IPS DF 6.9 (cell line): ENCODE measurements at places on chromosomes 6 and 20.

GRCh38 chr6:155411154-155412052 lies 44.2 kb downstream of the NOX3 start:
- DNase-seq, result no peak

DNA sequence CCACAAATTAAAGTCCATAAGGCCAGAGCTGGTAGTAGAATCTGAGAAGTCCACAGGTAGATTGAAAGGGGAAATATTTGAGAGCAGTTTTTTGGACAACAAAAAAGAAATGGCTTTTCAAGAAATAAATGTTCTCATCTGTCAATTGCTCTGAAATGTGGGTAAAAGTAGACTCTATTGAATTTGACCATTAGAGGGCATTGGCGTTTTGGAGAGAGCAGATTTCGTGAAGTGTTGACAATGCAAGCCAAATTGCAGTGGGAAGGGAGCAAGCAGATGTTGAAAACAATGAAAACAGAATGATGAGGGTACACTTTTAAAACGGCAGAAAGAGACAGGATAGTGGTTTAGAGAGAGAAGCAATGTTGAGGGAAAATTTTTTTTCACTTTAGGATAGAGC lies 149.1 kb upstream of the FAM83B start:
- no peak for DNase-seq

DNA sequence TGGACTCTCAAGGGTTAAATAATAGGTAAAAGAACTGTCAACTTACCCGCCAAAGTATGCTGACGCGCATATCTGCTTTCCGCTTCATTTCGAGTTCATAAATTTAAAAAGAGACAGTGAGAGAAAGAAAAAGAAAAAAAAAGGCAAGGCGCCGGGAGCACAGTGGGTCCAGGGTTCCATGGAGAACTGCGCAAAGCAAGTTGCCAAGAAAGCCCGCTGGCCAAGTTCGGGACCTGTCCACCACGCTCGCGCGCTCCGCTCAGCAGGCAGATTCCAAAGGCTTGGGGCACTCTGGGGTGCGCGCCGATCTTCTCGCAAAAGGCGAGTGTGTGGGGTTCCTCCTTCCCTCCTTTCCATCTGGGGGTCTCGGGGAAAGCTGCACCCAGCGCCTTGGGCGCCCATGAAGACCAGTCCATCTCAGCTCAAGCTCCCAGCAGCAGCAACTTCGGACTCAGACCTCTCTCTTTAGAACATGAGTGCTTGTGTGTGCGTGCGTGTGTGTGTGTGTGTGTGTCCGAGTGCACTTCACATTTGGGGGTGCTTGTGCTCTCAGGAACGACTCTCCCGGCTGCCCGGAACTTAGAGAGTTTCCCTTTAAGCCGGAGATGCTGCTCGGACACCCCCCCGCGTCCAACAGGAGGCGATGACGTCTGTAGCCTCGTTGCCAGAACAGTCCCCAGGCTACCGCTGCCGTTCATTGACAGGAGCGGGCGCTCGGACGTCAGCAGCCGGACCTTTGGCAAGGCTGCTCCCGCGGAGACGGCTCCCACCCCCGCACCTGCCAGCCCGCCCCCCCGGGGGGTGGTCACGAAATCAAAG lies 180.0 kb downstream of the TBXT start:
- no peak for DNase-seq

DNA sequence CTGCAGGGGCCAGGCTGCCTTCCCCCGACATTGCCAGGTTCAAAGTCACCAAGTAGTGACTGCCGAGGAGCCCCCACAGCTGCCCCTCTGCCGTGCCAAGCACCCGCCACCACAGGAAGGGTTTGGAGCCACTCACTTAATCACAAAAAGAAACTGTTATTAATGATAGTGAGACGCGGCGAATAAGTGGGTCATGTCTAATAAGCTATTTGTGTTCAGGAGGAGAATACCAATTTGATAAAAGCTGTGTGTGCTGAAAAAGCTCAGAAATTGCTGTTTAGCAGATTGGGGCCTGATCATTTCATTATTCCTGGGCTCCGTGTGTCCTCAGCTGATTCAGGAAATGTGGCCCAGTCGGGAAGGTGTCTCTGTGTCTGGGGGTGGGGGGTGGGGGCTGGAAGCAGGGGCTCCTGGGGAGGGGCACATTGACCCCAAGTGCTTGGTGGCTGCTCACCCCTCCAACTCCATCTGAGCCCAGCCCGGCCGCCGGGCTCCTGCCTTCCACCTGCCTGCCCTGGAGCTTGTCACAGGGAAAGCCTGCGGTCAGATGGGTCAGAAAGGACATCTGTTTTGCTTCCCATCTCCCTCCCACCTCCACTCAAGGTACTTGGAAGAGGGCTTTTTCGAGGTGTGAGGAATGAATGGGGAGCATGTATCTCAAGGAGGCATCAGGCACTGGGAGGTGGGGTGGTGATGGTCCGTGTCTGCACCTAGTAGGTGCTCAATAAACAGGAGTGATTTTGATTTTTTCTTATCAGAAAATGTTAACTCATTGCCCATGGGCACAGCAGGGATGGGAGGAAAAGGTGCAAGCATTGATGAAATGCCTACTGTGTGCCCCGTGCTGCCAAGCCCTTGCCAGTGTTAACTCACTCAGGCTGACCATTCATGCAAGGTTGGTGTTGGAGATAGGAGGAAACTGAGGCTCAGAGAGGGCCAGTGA lies 3.0 kb downstream of the VSTM2L start:
- no peak for DNase-seq

DNA sequence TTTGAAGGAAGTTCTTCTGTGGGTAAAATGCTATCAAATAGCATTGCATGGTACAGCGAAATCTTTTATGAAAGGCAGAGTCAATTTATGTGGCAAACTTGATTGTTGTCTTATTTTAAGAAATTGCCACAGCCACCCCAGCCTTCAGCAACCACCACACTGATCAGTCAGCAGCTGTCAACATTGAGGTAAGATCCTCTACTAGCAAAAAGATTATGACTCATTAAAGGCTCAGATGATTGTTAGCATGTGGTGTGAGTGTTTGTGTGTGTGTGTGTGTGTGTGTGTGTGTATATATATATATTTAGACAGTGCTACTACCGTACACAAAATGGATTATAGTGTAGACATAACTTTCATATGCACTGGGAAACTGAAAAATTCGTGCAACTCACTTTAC lies 27.8 kb downstream of the LRRN4 start:
- DNase-seq, result no peak

DNA sequence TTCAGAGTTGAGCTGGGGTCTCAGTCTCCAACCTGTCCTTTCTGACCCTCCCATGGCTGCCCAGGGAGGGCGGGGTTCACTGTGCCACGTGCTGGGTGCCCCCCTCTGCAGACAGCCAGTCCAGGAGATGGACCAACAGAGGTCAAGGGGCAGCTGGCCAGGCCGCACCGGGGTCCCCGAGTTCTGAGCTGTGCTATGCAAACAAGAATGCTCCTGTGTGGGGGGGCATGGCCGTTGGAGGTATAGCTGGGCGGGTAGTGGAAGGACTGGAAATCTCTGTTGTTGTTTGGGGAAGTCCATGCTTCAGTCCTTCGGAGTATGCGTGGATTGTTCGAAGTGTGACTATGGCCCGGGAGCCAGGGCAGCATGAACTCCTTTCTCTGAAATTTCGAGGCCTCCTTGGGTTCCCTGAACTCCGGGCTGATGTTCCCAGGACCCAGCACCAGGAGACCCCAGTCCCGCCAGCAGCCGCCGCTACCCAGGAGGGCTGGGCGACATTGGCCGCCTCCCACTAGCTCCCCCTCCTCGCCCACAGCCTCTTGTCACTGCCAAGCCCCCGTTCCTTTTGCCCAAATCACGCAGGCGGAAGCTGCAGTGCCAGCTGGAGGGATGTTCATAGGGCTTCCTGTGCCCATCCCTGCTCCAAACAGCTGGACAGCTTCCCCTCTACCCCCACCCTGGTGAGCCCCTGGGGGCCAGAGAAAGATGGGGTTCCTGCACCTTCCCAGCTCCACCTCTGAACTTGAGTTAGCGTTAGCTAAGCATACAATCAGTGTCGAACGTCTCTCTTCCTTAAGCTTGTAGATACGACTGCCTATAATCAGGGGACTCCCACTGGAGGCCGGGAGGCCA lies 126.6 kb downstream of the TAF4 start:
- no peak for DNase-seq

GRCh38 chr6:87914637-87915395 lies 132.8 kb upstream of the SPACA1 start:
- no peak for DNase-seq

DNA sequence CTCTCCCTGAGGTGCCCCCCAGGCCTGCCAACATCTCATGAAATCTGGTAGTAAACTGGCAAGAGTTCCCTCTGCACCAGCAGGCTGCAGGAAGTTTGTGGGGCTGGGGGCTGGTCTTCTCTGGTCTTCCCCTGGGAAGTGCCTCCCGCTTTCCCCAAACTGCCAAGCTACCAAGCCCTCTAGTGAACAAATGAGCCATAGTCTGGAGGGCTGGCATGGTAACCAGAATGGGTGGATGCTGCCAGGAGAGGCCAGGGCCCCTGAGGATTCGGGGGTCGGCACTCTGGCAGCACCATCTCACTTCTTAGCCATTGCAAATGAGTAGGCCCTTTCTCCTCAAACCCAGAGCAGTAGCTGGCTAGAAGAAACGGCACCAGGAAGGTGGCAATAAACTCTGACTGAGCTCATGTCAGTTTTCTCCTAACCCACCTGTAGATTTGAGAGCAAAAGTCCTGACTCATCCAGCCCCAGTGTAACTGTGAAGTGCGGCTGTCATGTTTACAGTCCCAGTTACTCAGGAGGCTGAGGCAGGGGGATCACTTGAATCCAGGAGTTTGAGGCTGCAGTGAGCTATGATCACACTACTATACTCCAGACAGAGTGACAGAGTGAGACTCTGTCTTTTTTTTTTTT lies 35.9 kb downstream of the ZC3H12D start:
- no peak for DNase-seq

GRCh38 chr6:148500402-148500801 lies 157.8 kb downstream of the SASH1 start:
- no peak for DNase-seq

- no peak for DNase-seq
Measured at GRCh38 chr6:29749668-29750067, 26.4 kb downstream of the HLA-F start.

DNA sequence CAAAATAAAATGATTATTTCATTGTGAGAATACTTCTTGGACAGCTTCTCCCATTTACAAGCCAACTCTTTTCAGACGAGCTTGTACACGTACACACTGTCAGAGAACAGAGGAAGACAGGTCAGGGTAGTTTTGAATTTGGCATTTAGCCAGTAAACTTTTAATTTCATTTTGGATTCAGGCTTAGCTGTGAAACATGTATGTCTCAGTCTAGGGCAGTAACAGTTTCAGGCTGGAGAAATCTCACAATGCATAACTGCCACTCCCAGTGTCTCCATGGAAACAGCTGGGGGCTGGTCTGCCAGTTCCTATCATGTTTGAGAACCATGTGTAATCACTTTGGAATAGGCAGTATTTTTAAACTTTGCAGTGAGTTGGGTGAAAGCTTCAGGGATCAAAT lies 22.0 kb upstream of the QKI start:
- no peak for DNase-seq

DNA sequence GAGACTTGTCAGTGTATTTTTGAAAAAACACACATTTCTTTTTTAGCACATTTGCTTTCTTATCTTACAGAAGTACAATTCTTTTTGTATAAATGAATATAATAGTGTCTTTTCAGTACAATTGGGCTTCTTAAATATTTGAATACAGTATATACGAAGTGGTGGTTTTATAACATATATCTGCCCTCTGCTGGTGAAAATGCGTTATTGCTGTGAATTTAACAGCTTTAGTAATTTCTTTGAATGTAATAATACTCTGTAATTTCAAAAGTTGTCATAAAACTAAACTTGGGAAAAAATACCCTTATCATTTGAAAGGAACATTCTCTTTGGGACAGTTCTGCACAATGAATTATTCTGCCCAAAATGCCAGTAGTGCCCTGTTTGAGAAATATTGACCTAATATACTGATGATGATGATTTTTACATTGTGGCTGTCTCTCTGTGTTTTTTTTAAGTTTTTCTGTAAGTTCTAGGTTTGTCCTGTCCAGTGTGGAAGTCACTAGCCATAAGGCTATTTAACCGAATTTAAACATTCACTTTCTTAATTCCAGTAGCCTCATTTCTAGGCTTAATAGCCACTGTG lies 19.0 kb downstream of the SMAP1 start:
- DNase-seq, result no peak

GRCh38 chr6:63529498-63529897 lies 42.8 kb upstream of the LOC128125822 start:
- DNase-seq, result no peak

DNA sequence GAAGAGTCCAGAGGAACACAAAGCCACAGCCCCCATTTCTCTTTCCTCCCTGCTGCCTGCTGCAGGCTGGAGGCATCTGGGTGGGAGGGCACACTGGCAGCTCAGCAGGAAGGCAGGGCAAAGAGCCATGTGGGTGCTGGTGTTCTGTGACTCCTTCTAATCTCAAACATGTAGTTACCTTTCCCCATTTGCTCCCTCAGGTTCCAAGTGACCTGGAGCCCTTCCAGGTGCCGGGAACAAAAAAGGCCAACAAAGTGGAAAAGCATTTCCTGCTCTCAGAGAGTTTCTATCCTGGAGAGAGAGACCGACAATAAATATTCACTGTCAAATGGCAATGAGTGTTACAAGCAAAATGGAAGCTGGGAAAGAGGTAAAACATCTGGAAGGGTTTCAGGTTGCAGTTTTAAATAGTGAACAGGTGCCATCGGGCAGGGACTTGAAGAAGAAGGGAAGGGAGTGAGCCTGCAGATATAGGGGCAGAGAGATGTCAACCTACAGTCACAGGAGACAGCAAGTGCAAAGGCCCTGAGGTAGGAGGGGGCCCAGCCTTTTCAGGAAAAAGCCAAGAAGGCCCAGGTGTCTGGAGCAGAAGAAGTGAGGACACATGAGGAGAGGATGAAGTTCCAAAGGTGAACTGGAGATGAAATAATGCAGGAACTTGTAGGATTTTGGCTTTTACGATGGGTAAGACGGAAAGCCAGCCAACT lies 43.6 kb upstream of the IYD start:
- DNase-seq, result no peak

- DNase-seq, result no peak
Measured at GRCh38 chr20:20710443-20711315, 1.8 kb downstream of the RALGAPA2 start.

DNA sequence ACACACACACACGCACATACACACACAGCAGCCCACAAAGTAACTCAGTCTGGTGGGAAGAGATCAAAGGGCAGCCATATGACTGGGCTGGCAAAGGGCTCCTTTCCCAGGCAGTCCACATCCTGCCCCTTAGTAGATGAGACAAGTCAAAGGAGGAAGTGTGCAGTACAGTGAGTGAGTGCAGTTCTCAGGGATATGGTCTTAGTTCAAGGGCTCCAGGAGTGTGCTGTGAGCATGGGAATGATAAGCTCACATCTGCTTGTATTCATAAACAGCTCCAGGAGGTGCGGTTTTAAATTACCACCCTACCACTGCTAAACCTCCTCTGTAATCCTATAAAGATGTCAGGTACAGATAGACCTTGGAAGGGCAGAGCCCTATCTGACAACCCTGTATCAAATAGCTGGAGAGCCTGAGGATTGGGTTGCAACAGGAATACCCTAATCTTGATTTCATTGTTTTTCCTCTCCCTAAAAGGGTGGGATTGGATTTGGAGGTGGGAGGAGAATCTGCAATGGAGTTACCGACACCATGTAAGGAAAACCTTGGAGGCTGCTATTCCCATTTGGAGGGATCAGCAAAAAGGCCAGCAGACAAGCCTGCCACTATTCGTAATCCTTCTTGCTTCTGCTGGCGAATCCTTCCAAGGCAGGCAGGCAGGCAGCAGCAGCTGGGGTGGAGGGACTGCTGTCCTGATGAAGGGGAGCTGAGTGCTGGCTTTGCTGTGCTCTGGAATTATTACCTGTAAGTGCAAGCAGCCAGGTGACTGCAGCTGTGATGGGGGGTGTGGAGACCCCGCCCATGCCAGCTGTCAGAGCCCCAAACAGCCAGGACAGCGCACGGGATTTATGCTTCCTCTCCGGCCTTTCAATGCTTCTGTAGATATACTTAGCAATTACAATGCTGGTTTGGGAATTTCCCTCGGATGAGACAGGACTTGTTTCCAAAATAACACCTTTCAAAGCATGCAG lies 342.7 kb downstream of the PRL start:
- DNase-seq, result no peak
